ENCODE measurements at places on chromosomes 3 and 15.

GRCh38 chr15:49435174-49435573, 12.1 kb downstream of the FGF7 start:
- DNase-seq = no peak

DNA sequence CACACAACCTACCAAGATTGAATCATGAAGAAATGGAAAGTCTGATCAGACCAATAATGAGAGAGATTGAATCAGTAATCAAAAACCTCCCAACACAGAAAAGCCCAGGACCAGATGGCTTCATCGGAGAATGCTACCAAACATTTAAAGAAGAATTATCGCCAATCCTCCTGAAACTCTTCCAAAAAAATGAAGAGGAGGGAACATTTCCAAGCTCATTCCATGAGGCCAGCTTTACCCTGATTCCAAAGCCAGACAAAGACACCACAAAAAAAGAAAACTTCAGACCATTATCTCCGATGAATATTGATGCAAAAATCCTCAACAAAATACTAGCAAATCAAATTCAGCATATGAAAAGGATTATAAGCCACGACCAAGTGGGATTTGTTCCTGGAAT, 94.1 kb downstream of the SENP2 start:
- no peak for DNase-seq

DNA sequence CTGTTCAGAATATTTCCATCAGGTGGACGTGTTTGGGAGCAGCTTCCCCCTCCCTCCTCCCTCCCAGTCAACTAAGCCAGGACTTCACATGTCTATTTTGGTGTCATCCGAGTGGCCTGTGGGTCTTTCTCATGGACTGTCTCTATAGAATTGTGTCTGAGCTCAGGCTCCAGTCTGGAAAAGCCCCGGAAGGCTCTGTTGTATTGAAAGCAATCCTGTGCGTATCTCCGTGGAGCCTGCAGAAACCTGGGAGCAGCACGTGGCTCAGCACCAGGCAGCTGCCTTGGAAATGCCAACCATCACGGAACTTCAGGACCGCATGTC, 25.2 kb downstream of the COLQ start:
- no peak for DNase-seq

- no peak for DNase-seq
Measured at GRCh38 chr3:187640569-187641059, 29.6 kb downstream of the SST start.

DNA sequence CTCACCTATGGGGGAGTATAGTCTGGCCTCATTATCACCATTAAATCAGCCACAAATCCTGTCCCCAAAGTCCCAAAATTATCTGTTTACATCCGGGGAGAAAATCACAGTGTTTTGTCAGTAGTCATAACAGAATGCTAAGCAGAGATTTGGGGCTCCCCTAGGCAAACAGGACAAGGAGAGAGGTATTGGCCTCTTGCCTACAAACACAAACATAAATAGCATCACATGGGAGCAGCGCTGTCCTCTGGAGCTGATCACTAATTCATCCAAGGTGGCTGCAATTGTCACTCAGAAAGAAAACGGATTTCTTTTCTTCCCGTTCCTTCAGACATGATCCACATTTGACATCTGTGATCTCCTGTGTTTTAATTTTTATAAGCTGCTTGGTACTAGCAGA, 1028.1 kb downstream of the NTRK3 start:
- DNase-seq = no peak

- DNase-seq = no peak
Measured at GRCh38 chr15:99605490-99605931, 39.7 kb downstream of the MEF2A start.

Data from stimulated activated CD4-positive, alpha-beta T cell treated with anti-CD3 and anti-CD28 coated beads, TNF-alpha, amount 100 ng/mL, for 1 hour (primary cell).